Motor neuron (in vitro differentiated cells): ENCODE measurements at places on chromosomes 3 and 15. TPM values are rescaled to one million over a fixed set of nuclear protein-coding genes. Genes with fewer than 3 reads are reported as not detected.
A peak's percentile ranks its signal among the peaks of the same experiment; 100 is the strongest.

DNA sequence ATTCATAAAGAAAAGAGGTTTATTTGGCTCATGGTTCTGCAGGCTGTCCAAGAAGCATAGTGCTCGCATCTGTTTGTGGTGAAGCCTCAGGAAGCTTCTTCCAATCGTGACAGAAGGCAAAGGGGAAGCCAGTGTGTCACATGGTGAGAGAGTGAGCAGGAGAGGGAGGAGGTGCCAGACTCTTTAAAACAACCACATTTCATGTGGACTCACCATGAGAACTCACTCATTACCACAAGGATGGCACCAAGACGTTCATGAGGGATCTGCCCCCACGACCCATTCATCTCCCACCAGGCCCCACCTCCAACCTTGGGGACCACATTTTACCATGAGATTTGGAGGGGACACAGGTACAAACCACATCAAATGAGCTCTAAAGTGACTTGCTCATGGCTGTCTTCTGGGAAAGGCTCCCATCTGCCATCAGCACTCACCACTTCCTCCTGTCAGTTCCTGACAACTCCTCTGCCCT lies 327.3 kb upstream of the TLE3 start:
- ATAC-seq = no peak

DNA sequence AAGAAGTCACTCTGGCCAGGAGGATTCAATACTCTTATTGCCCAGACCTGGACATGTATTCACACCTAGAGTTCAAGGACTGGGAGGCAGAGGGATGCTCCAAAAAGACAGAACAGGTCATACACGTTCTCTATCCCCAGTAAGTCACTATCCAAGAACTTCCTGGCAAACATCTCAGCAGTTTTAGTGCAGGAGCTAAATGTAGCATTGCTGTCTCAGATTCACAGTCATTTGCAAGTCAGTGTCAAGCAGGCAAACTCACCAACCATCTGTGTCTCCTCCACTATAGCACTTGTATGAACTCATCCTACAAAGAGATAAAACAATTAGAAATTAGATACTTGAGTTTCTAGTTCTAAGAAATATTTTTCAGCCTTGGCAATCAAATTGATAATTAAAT lies 38.4 kb downstream of the ABHD17C start:
- ATAC-seq = no peak

DNA sequence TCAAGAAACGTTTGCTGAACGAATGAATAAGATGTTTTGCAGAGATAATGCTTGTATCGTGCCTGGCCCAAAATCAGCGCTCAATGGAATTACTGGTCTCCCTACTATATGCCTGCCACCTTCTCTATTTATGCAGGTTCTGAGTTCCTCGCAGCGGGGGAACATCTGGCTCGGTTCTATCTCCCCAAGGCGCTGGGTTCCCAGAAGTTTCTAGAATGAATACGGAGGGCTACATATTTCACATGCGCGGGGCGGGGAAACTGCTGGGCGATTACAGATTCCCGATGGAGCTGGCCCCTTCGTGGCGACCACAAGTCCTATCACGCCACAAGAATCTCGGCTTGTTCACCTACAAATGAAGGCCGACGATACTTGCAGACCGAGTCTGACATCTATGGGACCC lies 411 bp upstream of the EIF2B5 start:
- ATAC-seq = peak; percentile 25

DNA sequence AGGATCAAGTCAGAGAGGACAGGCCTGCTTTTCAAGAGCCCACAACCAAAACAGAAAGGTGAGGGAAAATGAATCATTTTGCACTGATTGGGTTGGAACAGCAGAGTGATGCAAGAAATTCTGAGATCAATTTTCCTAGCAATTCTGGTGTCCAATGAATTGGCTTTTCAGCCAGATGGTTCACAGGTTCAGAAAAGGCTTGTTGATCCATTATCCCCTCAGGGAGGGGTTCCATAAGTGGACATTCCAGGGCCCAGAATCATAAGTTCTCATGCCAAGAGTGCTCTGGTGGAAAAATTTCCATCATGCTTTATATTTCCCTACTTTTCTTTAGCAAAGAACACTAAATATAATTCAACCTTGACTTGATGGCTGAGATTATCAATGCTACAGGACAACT lies 16.2 kb downstream of the RBP2 start:
- no peak for ATAC-seq

DNA sequence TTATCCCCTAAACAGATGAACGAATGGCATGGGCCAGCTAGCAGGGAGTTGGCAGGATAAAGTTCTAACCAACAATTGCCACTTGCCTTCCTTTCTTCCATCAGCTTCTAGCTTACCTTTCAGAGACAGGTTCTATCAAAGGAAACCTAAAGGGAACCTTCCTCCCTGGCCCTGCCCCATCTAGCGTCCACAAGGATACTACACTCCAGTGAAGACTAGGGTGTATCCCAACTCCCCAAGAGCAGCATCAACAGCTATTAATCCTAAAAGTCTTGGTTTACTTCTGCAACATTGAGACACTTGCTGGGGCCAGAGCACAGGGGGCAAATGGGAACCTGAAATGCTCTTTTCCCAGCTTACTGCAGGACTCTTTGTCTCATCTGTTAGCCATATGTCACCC lies 37.0 kb upstream of the TMC3 start:
- peak; percentile 38 for ATAC-seq

- ATAC-seq = no peak
These were observed 190.9 kb downstream of the SLC9A9 start for GRCh38 chr3:143657391-143657790.

DNA sequence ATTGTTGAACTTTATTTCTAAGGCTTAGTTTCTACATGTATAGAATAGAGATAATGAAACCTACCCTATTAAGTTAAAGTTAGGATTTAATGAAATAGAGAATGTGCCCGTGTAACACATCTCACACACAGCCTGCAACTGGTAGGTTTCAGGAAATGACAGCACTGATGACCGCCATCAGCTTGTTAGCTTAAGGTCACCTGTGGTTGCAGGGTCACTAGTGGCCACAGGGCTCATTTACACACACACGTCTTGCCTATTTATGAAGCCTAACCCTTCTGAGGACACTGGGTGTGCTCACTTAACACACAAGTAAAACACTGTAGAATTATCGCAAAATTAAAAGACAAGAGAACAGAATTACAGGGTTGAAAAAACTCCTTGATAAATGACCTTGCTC lies 20.1 kb downstream of the CHRM5 start:
- ATAC-seq = no peak

The TRIM71 gene
- 10.1 and 10.4 TPM in 2 replicates for total RNA-seq

The LSAMP gene
- total RNA-seq = 76.5 and 85.9 TPM in 2 replicates
